ENCODE measurements at places on chromosomes 7 and 10. TPM values are rescaled to one million over a fixed set of nuclear protein-coding genes. Genes with fewer than 3 reads are reported as not detected.

CFAP69 gene
- 6.2 TPM for total RNA-seq

DNA sequence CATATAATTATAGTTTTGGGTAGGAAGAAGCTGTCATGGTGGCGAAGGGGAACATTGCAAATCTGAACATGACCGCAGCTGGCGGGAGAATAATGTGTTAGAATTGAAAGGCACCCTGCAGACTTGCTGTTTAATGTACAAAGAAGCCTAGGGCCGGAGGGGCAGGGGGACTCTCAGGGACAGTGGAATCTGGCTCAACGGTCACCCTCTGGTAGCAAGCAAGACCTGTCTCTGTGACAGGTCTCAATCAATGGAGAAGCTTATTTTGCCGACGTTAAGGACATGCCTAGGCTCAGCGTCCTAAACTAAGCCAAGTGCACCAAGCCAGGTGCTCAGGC, 177.3 kb downstream of the NSUN6 start:
- no peak overlapping the region for H3K4me3 ChIP-seq
- H3K36me3 ChIP-seq = no peaks in the 10 kb centered on the region
- no peak overlapping the region for H3K27ac ChIP-seq
- H3K27me3 ChIP-seq = no peaks in the 10 kb centered on the region
- no peaks in the 10 kb centered on the region for H3K4me1 ChIP-seq

DNA sequence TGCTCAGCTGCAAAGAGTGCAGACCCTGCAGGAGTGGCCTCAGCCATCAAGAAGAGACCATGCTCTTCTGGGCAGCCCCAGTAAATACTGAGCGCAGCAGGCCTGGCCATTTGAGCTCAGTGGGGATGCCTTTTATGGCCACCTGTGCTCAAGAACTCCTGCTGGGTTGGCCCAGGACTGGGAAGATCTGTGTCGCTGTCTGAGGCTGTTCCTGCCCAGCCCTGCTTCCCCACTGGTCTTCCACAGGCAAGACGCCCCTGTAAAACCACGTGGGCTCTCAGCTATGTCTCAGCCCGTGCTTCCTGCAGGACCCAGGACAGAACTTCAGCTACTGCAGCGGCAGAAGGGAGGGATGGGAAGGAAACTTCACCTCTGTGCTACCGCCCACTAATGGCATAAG, 10.5 kb upstream of the PPIF start:
- no peaks in the 10 kb centered on the region for H3K27me3 ChIP-seq
- DNase-seq = no peak
- H3K4me3 ChIP-seq = no peak overlapping the region
- H3K4me1 ChIP-seq = peaks cover 2% of the 10 kb centered on the region
- no peak overlapping the region for H3K27ac ChIP-seq
- no peaks in the 10 kb centered on the region for H3K36me3 ChIP-seq

DNA sequence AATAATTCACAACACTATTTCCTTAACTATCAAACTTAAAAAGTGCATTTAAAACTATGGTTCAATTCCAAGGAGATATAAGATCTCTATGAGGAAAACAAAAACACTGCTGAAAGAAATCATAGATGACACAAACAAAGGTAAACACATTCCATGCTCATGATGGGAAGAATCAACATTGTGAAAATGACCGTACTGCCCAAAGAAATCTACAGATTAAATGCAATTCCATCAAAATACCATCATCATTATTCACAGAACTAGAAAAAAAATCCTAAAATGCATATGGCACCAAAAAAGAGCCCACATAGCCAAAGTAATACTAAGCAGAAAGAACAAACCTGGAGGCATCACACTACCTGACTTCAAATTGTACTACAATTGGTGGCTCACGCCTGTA, 159.9 kb upstream of the EEPD1 start:
- no peak overlapping the region for H3K4me3 ChIP-seq
- no peak overlapping the region for H3K27ac ChIP-seq
- no peak for DNase-seq
- no peaks in the 10 kb centered on the region for H3K36me3 ChIP-seq
- no peaks in the 10 kb centered on the region for H3K27me3 ChIP-seq
- H3K4me1 ChIP-seq = no peaks in the 10 kb centered on the region

DNA sequence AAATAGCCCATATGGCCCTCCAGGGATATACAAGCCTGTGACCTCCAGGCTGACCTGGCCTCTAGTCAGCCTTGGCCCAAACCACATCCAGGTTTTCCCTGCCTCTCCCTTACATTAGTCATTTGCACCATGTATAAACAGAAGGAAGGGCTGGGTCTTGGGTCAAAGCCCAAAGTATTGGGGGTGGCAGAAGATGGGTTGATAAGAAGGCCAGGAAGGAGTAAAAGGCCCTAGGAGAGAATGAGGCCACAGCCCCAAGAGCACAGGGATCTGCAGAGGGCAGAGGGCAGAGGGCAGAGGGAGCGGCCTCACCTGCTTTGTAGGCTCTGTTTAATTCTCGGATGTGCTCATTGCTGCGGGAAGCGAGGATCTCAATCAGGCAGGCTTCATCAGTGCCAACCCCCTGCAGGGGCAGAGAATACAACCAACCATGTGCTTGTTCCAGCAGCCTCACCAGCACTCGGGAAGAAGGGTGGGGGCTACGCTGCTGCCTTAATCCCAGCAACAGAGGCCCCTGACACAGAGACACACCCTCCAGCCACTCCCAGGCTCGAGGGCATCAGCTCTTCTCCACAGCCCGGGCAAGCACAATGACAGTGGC, 31.3 kb downstream of the PLAC9 start:
- no peaks in the 10 kb centered on the region for H3K27me3 ChIP-seq
- peak; percentile 96 for DNase-seq
- no peak overlapping the region for H3K4me3 ChIP-seq
- H3K36me3 ChIP-seq = peaks cover 43% of the 10 kb centered on the region
- peaks cover 62% of the 10 kb centered on the region for H3K4me1 ChIP-seq
- peak overlapping the region; percentile 74 for H3K27ac ChIP-seq
